ENCODE measurements at places on chromosomes 12 and 14.

DNA sequence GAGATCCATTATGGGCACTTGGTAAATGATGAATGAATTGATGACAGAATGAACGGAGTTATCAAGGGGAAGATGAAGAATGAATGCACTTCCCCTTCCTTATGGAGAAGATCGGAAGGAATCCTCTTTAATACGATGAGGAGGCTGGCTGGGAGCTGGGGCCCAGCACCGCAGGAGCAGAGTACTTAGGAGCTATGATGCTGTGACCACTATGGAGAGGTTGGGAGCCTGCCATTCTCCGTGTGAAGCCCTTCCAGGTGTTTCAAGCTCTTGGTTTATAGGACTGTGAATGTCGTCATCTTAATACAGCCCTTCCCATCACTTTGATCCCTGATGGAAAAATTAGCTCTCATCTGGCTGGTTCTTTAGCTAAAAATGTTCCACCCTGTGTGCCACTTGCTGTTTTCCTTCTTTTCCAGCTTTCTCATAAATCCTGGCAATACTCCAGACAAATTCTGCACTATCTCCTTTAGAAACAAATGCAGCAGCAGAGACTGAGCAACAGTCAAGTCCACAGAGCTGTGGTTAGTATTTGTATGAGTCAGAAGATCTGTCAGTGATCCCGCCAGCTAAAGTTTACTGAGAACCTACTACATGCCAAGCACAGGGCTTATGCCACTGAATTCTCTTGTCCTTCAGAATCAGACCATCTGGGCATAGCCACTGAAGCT, 263.1 kb upstream of the CRY1 start:
- DNase-seq: peak; percentile 87

- no peak for DNase-seq
Measured at GRCh38 chr14:20489093-20489994, 16.0 kb upstream of the RNASE10 start.

DNA sequence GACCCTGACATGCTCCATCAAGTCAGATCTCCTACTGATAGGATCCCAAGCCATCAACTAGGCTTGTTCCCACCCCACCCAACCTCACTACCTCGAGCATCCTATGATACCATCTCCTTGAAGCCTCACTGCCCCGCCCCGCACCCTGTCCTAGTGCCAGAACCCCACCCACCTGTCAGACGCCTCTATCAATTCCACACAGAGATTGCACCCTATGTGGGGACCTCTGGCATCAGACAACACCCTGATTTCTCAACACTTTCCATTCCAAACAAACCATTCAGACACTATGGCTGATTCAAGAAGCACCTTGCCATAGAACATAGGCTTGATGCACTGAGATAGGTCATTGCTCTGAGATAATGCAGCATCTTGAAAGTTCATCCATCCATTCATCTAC, 3.1 kb upstream of the GLTP start:
- no peak for DNase-seq

GRCh38 chr12:129571901-129572494, 331.8 kb downstream of the TMEM132D start:
- DNase-seq: no peak

- DNase-seq: no peak
Measured at GRCh38 chr12:11040162-11040561, 9.0 kb upstream of the TAS2R31 start.

DNA sequence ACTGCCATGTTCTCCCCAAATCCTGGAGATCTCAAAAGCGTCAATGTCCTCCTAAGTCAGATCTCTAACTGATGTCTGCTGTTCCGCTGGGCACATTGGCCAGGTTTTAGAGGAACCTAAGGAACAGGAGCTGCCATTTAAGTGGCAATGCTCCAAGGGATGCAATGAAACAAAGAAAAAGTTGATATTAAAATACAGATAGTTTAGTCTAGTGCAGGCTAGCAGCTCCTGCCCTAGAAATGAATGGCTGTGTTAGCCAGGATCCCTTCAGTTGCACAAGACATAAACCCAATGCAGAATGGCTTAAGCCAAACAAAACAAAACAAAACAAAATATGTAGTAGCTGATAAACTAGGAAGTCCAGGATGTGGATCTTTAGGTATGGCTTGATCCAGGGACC, 144.1 kb downstream of the HMGA2 start:
- no peak for DNase-seq

GRCh38 chr12:116693286-116694227, 44.3 kb downstream of the SPRING1 start:
- DNase-seq: no peak

- no peak for DNase-seq
Measured at GRCh38 chr12:69014047-69014446, 81.1 kb upstream of the CPM start.

GRCh38 chr12:113198296-113198695, 12.8 kb downstream of the RITA1 start:
- DNase-seq: no peak

- no peak for DNase-seq
Measured at GRCh38 chr14:97212399-97212798, 415.2 kb downstream of the VRK1 start.

DNA sequence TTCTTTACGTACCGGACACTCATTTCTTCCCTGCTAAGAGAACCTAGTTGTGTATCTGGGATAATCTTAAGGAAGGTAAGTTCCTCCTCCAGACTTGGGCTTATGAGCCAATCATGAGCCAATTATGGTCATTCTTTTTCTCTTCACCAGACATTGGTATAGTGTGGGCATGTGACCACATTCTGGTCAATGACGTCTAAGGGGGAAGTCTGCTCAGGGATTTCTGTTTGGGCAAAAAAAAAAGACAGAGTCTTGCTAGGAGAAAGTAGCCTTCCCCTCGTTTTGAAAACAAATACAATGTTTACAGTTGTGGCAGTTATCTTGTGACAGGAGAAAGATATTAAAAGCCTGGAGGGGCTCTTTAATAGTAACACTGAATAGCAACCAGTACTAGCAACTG, 20.1 kb upstream of the PLXNC1 start:
- DNase-seq: no peak

DNA sequence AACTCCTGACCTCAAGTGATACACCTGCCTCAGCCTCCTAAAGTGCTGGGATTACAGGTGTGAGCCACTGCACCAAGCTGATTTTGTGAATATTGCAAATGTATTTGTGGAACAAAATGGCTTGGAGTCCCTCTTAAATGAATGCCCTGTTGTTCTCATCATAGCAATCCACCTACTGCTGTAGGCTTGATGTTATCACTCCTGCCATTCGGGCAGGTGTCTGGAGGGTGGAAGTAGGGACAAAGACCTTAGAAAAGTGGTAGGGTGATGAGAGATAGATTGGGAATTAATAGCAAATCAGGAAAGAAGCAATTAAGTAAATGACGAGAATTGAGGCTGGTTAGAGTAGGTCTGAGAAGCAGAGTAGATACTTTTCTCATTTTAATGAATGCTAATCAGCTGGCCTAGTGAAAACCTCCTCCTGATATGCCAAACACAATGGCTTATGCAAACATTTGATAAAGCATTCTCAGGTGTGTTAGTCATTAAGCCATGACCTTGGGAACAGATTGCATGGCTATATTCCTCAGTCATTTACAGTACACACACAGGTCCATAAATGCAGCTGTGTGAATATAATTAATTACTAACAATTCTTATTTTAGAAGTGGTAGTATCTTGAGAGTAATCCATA, 60.5 kb upstream of the USP44 start:
- no peak for DNase-seq

GRCh38 chr12:21814327-21814726, 39.8 kb upstream of the KCNJ8 start:
- DNase-seq: no peak

GRCh38 chr12:69442894-69443293, 27.3 kb upstream of the FRS2 start:
- DNase-seq: peak; percentile 4

GRCh38 chr14:31078766-31079165, 52.6 kb upstream of the STRN3 start:
- no peak for DNase-seq

GRCh38 chr12:102513272-102513671, 32.9 kb upstream of the IGF1 start:
- no peak for DNase-seq

GRCh38 chr12:104207416-104208205, 8.0 kb upstream of the TXNRD1 start:
- no peak for DNase-seq

GRCh38 chr14:102927346-102927877, 4.9 kb downstream of the AMN start:
- DNase-seq: no peak

GRCh38 chr12:26826437-26826836, 6.6 kb downstream of the ITPR2 start:
- DNase-seq: no peak

DNA sequence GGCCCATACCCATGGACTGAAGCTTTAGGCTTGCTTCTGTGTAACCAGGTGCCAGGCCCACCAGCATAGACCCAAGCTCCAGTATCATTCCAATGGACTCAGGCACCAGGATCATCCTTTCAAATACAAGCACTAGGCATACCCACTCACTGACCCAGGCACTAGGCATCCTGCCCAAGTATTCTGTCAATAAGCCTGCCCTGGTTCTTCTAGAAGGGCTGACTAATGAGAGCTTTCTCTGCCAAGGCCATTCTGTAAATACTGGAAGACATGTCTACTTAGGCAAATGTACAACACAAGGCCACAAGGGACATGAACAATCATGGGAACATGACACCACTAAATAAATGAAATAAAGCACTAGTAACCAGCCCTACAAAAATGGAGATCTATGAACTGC, 352.2 kb downstream of the FSCB start:
- no peak for DNase-seq

- no peak for DNase-seq
Measured at GRCh38 chr12:10736463-10736862, 13.3 kb upstream of the YBX3 start.

- DNase-seq: no peak
Measured at GRCh38 chr12:95548056-95548538, 3.2 kb downstream of the USP44 start.

GRCh38 chr14:90733139-90733808, 83.0 kb downstream of the TTC7B start:
- no peak for DNase-seq

DNA sequence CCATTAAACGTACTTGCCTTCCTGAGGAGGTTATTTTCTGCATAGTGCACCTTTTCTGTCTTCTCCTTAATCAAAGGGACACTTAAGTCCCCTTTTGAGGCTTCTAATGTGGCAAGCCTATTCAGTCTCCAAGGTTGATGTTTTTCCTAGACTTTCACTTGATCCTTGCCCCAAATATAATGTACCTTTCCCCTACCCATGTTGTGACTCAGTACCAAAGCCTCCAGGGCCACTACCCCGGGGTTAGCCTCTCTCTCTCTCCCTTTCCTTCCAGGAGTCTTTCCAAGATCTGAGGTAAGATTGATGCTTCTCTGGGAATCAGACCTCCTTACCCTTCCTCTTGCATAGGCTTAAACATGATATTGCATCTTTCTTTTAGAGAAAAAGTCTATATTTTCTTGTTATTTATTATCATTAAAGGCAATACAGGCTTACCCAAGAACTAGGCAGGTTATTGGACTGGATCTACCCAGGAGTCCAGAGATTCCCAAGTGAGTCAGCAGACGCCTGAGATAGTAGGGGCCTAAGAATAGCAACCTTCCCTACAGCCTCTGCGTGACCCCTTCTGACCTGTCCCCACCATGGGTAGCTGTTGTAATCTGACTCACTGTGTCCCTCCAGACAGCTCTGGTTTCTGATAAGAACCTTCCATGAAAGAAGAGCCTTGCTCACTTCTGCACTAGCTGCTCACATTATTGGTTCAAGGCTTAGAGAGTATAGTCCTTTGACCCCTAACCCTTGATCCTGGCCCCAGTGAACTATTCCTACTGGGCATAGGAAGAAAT, 172.9 kb downstream of the ZFP36L1 start:
- DNase-seq: no peak

GRCh38 chr14:56270921-56271320, 152.7 kb downstream of the PELI2 start:
- no peak for DNase-seq

GRCh38 chr12:31471051-31471450, 119.9 kb downstream of the DENND5B start:
- DNase-seq: no peak

GRCh38 chr12:122865268-122866231, 30.3 kb downstream of the HIP1R start:
- no peak for DNase-seq

- DNase-seq: no peak
Measured at GRCh38 chr14:54894995-54895394, 7.6 kb downstream of the GCH1 start.

GRCh38 chr12:47114481-47114892, 34.7 kb upstream of the AMIGO2 start:
- peak; percentile 45 for DNase-seq

DNA sequence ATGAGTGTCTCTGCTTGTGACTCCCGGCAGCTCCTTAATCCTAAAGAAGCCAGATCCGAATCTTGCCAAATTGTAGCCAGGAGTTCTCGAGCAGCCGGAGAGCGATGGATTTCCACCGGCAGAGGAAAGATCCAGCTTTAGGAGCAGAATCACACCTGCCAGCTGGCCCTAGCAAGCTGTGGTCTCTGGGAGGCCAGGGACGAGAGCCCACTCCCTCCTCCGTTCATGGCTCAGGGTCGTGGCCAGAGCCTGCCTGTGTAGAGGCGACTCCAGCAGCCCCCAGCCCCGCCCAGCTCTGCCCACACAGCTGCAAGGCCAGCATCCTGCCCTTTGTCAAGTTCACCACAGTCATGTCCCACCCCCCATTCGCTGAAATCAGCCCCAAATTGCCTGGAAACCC, 121.0 kb downstream of the SCARB1 start:
- no peak for DNase-seq
